OCI-LY7 (cell line): ENCODE measurements at places on chromosomes 6 and 20.

DNA sequence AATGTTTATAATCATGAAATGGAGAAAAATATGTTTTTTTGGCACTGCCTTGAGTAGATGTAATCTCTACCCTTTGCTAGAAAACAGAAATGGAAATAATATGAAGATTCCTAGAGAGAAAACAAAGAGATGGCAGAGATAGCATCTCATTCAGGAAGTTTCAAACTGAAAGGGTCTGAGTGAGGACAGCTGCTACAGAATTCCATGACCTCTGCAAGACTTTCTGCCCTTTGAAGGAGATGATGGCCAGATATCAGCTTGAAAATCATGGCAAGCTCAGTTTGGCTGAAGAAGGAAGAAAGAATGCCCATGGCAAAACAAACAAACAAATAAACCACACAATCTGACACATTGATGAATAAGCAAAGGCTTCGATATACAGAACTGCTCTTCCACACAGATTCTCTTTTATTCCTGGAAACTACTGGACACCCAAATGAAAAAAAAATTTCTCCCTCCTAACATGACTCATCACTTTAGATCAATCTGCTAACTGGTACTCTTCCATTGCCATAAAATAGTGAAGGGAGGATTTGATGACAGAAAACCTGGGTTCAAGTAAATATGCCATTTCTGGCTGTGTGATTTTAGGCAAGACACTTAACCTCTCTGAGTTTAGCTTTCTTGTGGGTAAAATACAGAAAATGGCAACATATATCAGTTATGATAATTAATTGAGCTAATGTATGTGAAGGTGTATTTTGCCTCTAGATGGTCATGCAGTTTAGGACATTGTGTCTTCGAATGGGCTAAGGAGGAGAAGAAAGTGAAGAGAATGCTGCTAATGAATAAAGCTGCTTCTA is 105.9 kb upstream of the SPACA1 start:
- no peak for DNase-seq

GRCh38 chr20:1118004-1118335 is 432 bp upstream of the PSMF1 start:
- no peak for DNase-seq

DNA sequence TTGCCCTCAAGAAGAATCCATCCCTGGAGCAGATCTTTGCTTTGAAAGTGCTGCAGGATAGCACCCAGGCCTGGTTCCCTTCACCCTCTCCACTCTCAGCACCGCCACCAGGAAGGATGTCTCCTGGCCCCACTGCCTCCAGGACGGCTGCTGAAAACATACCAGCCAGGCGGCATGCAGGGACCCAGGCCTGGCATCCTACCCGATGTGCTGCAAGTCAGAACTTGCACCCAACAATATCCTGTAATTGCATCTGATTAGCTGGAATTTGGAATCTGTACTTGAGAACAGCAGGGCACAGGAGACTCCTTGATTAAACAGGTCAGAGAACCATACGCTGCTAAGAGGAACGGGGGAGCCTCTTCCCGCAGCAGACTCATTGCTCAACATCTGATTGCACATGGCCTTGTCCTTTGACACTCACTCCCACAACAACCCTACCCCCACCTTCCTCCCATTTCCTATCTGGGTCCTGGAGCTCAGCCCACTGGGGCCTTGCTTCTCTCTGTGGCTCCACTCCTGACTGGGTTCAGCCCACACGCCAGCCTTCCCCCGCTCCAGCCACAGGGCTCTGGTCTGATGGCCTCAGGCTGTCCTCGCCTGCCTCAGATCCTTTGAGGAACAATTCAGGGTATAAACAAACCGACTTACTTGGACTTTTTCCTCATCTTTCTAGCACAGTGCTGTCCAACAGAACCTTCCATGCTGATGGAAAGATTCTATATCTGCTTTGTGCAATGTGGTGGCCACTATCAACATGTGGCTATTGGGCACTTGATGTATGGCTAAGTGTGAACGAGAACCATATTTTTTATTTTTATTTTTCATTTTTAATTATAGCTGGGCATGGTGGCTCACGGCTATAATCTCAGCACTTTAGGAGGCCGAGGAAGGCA is 78.0 kb downstream of the FGD2 start:
- no peak for DNase-seq

GRCh38 chr6:121093928-121094327 is 240.4 kb downstream of the TBC1D32 start:
- no peak for DNase-seq

- DNase-seq, result no peak
Measured at GRCh38 chr6:149476789-149477455, 7.9 kb downstream of the ZC3H12D start.

- DNase-seq, result peak; percentile 70
Measured at GRCh38 chr6:31572041-31572911, at the start of gene LTA. Gene LTA, plus strand, starts transcription at chr6:31572289. Its CDS starts 454 bp downstream, at chr6:31572743.

- DNase-seq, result no peak
Measured at GRCh38 chr20:2806351-2806701, 5.9 kb upstream of the CPXM1 start.

- DNase-seq, result no peak
Measured at GRCh38 chr6:142676027-142676443, 268.9 kb downstream of the HIVEP2 start.

DNA sequence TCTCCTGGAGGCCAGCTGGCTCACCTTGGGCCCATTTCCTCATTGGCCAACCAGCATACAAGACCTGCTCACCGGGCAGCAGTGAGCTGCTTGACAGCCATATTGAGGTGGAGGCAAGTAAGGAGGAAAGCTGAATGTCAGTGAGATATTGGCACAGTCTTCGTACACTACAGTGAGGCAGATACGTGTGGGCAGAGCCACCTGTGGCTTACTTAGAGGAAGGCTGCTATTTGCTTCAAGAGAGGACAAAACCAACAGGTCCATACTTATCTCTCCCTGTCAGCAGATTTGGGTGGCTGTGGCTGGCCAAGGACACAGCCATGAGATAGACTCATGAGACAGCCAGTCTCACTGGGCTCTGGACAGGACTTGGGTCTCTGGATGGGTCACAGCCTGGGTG is 15.1 kb upstream of the MCM3 start:
- no peak for DNase-seq

DNA sequence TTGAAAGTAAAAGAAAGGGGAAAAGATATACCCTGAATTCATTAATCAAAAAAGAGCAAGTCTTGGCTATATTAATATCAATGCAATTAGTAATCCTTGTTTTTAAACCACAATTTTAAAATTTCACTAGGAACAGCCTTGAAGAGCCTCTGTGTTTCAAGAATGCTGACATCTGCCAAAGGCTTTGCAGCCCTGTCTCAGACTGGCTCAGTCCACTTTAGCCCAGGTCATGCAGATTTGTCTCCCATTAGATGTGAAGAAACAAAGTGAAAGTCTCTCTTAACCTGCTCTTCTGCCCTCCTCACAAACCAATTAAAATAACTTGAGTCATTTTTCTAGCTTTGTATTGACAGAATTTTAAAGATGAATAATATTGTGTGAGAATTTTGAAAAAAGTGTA is 102.7 kb upstream of the CARMIL1 start:
- DNase-seq, result no peak

DNA sequence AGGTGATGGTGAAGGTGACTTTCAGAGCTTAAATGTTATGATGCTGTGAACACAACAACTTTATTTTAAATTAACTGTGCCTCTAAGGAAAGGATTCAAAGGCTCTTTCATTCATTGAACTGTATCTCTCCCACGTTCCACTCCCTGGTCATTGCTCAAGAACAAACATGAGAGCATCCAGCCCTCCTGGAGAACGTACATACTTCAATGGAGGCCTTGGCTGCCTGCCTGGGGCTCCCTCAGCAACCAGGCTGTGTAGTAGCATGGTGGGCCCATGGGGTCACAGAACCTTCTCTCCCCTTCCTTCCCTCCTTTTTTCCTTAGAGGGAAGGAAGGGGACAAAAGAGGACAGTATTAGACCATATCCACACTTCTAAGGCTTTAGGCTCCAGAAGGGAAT is 234.3 kb downstream of the CDC5L start:
- no peak for DNase-seq

- DNase-seq, result no peak
Measured at GRCh38 chr6:100388868-100389519, 75.7 kb downstream of the SIM1 start.

DNA sequence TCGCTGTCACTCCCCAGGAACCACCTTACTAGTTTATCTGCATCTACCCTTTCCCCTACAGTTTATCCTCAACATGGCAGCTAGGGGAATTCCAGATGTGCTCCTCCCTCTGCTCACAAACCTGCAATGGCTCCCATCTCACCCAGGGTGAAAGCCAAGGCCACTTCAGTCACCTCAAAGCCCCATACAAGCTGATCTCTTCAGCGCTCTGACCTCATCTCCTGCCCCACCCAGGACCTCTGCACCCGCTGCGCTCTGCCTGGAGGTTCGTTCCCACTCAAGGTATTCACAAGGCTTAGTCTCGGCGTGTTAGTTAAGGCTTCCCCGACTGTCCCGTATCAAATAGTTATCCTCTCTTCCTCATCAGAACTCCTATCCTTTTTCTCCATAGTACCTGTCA is 28.6 kb upstream of the SPDEF start:
- DNase-seq, result no peak

- DNase-seq, result no peak
Measured at GRCh38 chr20:63745961-63746731, 6.6 kb downstream of the SLC2A4RG start.

DNA sequence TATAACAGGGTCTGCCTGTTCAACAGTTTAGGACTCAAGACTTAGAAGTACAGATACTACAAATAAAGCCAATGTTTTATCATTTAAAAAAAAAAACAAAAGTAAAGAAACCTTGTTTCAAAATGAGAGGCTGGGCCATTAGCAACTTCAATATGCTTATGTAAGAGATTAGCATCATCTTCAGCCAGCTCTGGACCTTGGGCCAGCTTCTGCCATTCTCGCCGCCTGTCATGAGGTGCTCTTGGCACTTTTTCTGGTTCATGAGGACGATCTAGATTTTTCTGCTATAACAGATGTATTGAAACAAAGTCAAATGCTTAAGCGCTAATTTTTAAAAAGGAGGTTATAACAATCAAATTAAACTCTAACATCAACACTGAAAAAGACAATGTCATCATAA is 74.2 kb downstream of the WASF1 start:
- DNase-seq, result no peak

DNA sequence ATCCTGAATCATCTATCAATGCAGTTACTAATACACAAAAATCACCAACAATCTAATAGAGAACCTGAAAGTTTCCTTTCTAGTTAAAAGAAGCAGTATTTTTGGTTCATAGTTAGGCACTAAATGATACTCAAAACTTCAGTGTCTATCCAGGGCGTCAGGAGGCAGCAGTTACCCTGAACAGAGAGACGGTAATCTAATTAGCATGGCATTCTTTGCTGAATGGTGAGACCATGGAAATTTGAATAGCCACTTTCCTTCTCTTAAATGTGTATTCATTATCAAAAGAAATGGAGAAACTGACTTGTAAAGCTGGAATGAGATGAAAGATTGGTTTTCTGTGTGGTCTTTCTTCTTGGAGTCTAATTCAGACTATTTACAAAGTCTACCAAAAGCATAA is 146.6 kb upstream of the BMP5 start:
- DNase-seq, result no peak

DNA sequence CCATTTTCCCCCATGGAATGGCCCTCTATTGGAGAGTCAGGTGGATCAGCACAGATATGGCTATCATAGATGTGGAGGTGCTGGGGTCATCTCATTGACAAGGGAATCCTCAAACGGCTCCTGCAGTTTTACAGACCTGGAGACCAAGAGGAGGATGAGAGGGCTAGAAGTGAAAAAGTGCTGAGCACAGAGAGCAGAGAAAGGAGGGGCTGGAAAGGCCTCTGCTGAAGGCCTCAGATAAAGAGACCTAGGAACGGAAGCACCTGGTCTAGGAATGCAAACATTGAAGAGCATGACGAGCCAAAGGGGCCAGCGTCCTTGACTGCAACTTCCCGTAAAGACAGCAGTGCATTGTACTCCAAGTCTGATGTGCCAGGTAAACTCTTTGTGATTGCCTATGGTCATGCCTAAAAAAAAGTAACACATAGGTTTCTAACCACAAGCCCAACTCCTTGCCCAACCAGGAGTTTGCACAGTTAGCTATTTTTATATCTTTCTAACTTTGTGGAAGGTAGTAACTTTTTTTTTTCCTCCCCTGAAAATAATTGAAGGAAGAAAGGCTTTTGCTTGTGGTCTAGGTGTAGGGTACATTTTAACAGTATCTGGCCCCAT is 15.2 kb downstream of the RSPH4A start:
- DNase-seq, result peak; percentile 57

DNA sequence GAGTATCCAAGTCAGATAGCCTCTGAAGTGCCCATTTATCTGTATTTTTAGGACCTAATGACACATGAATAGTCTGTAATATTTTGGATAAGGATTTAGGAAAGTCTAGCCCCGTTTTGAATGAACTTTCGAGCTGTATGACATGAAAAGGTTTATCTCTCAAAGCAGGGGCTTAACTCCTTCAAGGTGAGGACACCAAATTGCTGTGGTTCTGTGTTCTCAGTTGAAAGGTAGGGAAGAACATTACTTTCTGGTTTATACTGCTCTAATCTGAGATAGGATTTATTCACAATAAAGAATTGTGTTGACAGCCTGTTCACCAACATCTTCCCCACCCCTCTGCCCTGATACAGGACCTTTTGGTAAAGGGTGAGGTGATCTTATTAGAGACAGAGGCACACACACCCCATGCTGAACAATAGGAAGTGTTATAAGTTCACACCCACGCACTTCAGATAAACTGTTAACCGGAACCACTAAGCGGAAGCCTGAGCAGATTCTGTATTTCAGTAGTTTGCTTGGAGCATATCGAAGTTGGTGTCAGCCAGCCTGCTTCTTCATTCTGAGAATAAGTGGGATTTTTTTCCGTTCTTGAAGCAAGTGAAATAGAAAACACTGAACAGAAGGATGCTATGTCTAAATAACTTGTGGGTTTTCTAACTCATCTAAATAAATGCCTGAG is 223.3 kb downstream of the TMEM242 start:
- no peak for DNase-seq

DNA sequence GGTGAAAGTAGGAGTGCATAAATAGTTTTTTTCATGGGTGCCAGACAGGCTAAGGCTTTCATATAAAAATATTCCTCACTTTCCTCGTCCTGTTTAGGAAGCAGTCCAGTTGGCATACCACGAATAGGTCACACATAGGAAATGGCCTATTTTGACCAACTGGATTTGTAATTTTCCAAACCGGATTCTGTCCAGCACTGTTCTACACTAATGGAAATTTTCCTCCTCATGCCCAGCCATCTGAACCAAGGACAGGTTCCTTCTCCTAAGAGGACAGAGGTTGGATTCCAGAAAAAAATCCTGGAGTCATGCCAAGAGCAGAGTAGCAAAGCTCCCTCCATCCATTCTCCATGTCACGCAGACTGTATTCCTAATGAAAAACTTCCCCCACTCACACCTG is 43.1 kb downstream of the PANK2 start:
- DNase-seq, result no peak

- no peak for DNase-seq
Measured at GRCh38 chr6:137116807-137117206, 56.6 kb downstream of the IL22RA2 start.
